ENCODE measurements at places on chromosomes 4 and X.

GRCh38 chrX:133232331-133232730 lies 14.2 kb upstream of the TFDP3 start:
- DNase-seq, result no peak

- DNase-seq, result no peak
Observed at GRCh38 chr4:121655320-121656268, 41.2 kb downstream of the ANXA5 start.

DNA sequence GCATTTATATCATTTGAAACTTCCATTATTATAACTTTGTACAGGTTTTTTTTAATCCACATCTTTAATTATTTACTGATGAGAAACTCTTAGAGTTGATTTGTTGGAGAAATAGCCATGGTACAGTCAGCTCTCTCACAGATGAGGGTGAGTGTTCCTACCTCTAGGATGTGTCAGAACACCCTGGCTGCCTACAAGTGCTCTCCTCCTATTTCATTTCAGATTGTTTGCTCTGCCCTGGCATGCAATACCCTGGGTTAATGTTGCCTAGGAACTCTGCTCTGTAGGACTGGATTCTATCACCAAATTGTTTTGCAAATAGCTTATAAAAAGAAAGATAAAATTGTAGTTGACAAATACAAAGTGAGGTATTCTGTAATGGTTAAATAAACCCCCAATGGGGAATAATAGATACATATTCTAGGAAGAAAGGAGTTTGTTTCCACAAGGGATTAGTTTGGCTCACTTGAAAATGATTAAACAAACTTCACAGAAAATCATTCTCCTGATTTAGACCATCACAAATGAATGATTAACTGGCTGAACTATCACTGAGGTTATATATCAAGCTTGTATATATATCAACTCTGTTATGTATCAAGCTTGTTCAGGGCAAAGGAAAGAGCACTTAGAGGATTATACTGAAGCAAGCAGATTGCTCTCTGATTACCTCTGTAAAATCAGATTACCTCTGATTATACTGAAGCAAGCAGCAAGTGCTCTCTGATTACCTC lies 150.0 kb downstream of the PDE5A start:
- no peak for DNase-seq

DNA sequence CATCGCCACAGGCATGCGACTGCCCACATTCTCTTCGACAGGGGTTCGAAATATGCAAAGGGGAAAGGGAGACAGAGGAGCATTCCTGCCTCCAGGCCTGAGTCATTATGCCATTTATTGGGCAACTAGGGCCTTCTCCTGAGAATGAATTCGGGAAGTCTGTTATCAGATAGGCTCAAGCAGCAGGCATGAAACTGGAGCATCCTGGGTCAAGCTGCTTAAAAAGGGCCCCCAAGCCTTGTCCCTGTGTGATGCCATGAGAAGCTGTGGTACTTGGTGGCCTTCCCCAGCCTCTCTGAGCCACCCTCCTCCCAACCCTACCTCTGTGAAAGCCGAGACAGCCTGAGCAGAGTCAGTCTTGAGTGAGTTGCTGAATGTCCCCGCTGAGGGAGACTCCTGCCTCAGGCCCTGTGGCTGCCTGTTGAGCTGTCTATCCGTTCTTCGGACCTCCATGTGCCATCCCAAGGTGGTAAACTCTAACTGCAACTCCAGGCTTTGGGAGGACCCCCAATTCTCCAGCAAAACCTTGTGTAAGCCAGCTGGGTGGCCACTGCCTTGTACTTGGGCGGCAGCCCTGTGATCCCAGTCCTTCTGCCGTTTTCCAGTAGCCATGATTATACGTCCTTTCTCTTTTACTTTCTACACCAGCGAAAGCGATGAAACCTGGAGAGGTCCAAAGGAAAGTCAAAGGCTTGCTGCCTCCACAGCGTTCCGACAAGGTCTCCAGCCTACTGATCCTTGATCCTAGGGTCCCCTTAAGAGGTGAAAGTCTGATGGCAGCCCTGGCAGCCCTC lies 37.7 kb downstream of the NBDY start:
- DNase-seq, result no peak

- no peak for DNase-seq
Observed at GRCh38 chr4:37615059-37615719, 71.0 kb downstream of the RELL1 start.

DNA sequence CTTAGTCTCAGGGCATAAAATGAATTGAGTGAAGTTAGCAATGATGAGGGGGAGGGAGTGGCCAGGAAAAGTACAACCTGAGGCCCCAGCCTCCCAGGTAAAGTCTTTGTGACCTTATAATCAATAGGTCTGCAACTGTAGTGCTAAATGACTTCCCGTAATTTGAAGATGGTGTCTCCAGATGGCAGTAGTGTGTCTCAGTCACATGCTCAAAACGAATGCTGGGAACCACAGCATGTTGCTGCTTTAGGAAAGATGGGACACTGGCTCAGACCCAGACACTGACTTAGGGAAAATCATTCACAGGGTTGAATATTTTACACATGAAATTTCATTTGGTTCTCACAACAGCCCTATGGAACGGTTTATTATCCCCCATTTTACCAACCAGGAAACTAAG lies 10.3 kb downstream of the SRPX2 start:
- DNase-seq, result no peak

DNA sequence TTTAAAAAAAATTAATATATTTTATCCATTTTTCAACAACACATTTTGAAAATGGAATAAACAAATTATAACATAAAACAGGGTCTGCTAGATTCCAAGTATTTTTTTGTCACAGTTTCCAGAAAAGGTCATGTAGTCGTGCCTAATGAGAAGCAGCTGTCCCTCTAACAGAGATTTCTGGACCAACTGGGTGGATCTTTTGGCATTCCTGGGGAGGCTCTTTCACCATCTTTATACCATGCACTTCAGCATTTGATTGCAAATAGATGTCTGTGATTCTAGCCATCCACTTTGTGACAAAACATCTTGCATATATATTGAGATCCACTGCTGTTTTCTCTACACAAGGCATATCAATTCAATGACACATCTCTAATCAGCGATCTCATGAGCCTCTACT lies 210.7 kb upstream of the LDB2 start:
- DNase-seq, result no peak

GRCh38 chr4:162229670-162230069 lies 65.9 kb upstream of the FSTL5 start:
- no peak for DNase-seq

DNA sequence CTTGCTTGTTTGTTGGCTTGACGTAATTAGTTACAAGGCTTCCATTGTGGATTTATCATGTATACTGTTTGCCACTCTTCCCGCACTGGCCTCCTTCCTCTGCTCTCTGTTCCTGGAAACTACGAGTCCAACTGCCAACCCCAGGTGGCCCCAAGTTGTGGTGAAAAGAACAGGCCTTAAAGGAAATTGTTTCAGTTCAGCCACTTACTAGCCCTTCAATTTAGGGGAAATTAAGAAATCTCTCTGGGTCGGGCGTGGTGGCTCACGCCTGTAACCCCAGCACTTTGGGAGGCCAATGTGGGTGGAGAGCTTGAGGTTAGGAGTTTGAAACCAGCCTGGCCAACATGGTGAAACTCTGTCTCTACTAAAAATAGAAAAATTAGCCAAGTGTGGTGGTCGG lies 28.0 kb downstream of the RBM47 start:
- DNase-seq, result no peak

GRCh38 chr4:72118017-72118416 lies 86.2 kb downstream of the NPFFR2 start:
- DNase-seq, result no peak

DNA sequence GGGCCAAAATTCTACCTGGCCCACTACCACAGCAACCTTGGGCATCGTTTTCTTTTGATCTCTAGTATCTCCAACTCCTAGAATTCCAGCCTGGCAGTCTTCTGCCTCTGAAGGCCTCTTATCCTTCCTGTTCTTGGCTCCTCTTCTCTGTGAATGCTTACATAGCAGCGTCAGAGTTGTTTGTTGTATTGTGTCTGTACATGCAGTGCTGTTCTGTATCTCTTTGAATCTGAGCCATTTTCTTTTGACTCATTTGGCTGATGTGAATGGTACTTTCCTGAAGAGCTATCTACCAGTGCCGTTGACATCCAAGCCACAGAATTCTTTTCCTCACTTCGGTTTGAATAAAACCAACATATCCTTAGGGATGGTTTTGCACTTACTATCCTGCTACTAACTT lies 79.2 kb downstream of the TMEM164 start:
- no peak for DNase-seq

- DNase-seq, result no peak
Observed at GRCh38 chr4:36716874-36717273, 435.5 kb downstream of the DTHD1 start.

DNA sequence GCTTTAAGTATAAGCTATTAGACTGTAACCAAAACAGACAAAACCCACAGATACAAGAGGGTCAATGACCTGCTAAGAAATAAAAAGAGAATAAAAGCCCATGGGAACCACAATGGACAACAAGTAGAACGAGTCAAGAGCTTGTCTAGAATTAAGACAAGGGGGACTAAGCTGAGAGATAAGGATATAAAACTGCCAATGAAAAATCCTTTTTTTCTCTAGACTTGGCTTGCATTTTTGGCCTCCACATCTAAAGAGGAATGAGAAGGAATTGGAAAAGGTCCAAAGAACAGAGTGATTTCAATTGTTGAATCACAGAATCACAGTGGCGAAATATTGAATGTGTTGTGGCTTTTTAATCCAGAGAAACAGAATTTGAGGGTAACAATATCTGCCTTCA lies 135.7 kb downstream of the QDPR start:
- no peak for DNase-seq

DNA sequence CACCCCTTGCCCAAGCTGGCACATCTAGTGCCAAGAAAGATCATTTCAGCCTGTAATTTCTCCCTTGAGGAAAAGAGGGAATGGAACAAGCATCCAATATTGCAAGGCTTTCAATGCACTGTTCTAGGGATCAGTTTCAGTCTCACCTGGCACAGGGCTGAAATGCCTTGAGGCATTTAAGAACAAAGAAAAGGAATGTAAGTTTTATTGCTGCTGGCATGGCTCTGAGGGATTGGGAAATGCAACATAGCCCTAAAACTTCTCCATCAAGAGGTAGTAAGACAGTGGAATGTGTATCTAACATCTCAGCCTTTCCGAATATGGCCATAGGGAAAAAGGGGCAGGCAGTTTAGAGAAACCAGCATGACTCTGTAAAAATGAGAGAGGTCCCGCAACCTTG lies 732.6 kb upstream of the LCORL start:
- no peak for DNase-seq

GRCh38 chr4:123093236-123093635 lies 170.8 kb upstream of the NUDT6 start:
- no peak for DNase-seq

GRCh38 chr4:184384056-184384809 lies 90.1 kb downstream of the IRF2 start:
- DNase-seq, result no peak

GRCh38 chr4:31106419-31106818 lies 386.2 kb downstream of the PCDH7 start:
- no peak for DNase-seq

DNA sequence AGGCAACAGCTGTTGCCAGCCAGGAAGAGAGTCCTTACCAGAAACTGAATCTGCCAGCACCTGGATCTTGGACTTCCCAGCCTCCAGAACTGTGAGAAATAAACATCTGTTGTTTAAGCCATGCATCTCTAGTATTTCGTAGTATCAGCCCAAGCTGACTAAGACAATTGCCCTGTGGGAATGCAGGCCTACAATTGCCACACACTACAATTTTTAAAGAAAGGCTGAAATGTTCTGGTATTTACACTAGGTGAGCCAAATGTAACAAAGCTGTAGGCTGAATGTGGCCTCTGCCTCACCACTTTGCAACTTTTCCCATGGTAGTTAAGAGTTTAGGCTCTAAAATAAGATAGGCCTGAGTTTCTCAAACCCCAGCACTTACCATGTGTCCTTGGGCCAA lies 59.1 kb downstream of the SPATA18 start:
- no peak for DNase-seq

DNA sequence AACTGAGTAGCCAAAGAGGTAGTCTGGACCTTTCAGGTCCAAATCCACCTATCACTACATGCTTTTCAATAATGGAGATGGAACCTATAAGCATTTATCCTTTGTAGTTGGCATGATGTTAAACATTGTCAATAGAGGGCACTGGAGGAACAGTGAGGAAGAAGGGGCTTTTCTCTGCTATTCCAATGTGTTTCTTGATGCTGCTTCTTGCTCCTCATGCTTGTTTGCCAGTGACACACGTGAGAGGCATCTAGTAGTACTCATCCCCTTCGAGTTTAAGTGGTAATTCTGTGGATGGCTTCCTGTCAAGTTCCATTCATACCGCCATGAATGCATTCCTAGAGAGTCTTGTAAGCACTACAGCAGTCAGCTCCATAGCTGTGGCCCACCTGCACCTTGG lies 84.0 kb downstream of the NAA11 start:
- no peak for DNase-seq

- DNase-seq, result no peak
Observed at GRCh38 chrX:9638871-9639270, 126.8 kb downstream of the GPR143 start.

- DNase-seq, result no peak
Observed at GRCh38 chrX:107549504-107549903, 78.8 kb upstream of the PRPS1 start.

DNA sequence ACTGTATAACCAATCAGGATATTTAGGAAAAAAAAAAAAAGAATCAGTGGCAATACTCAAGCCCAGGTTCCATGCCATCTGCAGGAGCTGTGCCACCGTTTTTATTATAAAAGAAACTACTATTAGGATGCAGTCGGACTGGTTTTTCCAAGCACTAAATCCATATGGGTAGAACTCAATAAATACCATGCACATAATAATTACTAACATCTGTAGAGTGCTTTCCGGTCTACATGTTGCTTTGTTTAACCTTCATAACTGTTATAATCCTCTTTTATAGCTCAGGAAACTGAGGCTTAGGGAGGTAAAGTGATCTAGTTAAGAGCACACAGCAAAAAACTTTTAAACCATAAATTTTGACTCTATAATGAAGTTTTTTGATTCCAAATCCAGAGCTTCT lies 24.0 kb downstream of the ARSJ start:
- no peak for DNase-seq

DNA sequence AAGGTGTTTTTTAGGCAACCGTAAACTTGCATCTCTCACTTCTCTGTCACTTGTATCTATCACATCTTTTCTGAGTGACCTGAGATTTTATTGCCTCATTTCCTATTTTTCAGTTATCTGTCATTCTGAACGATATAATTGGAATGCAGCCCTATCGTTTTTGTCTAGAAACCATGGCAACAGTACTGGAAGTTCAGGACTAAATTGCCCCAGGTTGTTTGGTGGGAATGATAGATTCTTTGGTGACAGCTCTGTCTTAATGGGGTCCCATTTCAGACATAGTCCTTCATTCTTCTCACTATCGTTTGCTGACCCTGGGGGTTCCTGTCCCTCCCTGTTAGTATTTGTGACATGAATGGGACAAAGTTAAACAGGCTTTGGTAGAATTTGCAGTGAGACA lies 267.7 kb upstream of the GALNT7 start:
- no peak for DNase-seq

- DNase-seq, result no peak
Observed at GRCh38 chr4:824461-825062, 1.4 kb downstream of the CPLX1 start.

DNA sequence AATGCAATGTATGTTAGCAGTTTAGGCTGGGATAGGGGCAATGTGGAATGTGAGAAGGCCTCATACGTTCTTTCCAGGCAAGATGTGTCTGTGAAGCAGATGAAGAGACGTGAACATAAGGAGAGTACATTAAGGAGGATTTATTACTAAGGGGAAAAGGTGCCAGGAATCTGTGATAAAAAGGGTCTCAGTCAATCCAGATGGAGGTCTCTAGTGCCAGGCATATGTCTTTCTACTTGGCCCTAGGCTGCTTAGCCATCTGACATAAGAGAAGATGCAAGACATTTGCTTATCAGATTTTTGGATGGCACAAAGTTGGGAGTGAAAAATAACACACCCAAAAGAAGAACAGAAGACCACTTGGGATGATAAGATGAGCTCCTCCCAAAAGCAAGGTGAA lies 93.0 kb upstream of the PRKG2 start:
- DNase-seq, result no peak

Measured in T-helper 9 cell (primary cell).